ENCODE measurements at places on chromosomes 12 and 14.

DNA sequence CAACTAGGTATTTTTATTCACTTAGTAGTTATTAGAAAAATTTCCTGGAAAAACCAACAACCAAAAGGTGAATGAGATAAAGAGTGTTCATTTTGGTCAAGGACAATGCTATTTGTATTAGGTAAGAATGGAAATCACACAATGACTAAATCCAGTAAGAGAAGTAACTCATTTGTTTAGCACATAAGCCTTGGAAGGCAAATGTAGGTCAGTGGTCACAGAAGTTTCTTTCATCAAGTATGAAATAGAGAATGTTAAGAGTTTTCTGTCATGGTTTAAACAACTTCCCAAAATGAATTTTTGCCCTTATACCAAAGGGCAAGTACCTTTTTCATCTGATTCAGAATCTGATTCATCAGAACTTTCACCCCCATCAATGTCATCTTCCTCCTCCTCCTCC, 101.7 kb downstream of the KIF21A start:
- no peak for DNase-seq

DNA sequence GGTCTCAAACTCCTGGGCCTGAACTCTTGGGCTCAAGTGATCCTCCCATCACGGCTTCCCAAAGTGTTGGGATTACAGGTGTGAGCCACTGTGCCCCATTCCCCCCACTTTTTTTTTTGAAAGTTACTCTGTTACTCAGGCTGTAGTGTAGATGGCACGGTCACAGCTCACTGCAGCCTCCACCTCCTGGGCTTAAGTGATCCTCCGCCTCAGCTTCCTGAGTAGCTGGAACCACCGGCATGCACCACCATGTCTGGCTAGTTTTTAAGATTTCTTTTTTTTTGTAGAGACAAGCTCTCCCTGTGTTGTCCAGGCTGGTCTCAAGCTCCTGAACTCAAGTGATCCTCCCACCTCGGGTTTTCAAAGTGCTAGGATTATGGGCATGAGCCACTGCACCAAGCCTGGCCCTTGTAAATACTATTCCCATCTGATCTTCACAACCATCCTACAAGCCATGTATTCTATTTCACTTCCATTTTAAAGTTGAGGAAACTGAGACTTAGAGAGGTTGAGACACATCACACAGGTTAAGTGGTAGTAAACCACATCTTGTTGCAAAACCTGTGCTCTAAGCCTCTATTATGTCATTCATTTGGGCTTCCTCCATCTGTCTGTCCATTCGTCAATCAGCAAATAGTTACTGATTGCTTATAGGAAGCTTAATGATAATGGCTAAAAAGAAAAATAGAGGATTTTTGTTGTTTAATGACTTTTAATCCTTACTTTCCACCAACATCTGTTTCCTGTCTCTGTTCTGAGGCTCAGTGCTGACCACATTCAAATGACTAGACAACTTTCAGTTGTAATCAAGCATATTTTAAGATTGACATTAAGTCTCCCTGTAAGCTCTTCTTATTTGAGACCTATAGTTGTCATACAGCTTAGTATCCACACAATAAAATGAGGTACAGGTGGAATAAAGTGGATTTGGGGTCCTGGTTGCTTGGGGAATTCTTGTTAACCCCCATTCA, 9.2 kb downstream of the ASCL4 start:
- DNase-seq: no peak

- DNase-seq: no peak
Measured at GRCh38 chr12:95102916-95103671, 29.7 kb upstream of the NR2C1 start.

DNA sequence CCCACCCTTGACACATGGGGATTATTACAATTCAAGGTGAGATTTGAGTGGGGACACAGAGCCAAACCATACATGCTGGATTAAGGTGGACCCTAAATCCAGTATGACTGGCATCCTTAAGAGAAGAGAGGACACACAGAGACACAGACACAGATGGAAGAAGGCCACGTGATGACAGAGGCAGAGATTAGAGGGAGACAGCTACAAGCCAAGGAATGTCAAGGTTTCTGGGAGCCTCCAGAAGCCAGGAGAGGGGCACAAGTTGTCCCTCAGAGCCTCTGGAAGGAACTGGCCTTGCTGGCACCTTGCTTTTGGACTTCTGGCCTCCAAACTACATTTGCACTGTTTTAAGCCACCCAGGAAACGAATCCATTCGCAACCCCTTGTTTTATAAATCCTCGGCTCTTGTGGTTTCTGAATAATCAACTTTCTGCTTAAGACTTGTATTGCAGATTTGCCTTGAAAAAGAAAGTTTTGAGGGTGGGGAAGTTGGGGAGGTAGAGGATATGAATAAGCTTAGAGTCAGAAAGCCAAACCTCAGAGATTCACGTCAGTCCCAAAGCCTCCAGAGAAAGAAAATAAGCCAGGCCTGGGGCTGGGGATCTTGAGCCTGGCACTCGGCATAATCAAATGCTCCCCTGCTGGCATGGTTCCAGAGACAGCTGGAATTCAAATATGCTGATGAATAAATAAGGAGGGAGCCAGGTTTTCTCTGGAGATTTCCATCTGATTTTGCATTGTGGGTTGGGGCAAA, 224.2 kb upstream of the PWP1 start:
- no peak for DNase-seq

DNA sequence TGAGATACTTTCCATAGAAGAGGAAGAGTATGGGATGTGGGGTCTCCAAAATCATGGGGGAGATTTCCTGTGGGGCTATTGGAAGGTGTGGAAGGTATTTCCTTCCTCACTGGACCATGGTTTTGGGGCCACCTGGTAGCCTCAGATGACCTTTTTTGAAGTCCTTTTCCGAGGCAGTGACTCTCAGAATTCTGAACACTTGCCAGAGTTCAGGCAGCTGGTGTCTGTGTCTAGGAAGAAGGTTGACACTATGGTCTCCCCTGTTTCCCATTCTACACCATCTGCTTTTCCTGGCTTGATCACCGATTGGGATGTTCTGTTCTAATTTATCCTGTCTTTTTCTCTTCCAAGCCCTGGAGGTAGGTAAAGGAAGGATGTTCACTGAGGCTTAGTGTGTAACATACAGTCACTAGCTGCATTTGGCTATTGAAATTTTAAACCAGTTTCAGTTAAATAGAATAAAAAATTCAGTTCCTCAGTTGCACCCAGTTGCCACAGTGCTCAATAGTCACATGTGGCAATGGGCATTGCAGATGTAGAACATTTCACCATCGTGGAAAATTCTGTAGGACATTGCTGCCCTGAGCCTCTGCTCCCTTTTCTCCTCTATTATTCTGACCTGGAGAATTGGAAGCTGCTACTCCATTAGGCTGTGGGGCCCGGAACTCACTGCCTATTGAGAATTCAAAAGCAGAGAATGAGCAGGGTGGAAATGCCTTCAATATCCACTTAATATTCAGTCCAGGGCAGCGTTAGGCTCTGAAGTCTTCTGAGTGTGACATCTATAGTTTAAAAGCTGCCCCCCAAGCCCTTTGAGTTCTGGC, 11.0 kb upstream of the PLEKHG3 start:
- DNase-seq: no peak

DNA sequence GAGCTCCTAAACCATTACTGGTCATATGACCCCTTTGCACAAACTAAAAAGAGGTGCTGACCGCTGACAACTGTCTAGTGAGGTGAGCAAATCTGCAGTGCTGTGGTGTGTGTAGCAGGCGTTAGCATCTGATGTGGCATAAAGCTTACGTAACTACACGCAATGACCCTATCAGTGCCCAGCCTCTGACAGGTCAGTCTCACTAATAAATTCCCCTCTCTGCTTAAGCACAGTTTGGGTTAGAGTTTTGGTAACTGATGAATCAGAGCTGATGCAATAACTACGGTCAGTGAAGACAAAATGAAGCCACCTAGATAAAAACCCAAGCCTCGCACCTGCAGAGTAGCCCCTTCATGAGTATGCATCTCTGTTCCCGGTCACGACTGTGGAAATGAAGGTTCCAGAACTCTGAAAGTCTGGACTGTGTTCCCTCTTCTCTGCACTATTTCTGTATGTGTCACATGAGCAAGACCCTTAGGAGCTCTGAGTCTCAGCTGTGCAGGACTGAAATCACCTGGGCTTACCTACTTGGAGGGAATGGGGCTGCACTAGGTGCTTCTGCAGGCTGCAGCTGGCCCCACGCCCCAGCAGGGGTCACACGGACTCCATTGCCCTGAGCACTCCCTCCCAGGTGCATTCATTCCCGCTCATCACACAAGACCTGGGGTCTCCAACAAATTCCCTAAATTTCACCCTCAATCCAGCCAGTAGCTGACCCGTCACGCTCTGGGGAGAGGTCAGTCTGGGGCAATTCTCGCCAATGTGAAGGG, 54.4 kb downstream of the RIMBP2 start:
- DNase-seq: no peak

GRCh38 chr12:120740871-120741270, 15.2 kb downstream of the ACADS start:
- no peak for DNase-seq

GRCh38 chr14:96634481-96634880, 132.3 kb downstream of the PAPOLA start:
- no peak for DNase-seq

DNA sequence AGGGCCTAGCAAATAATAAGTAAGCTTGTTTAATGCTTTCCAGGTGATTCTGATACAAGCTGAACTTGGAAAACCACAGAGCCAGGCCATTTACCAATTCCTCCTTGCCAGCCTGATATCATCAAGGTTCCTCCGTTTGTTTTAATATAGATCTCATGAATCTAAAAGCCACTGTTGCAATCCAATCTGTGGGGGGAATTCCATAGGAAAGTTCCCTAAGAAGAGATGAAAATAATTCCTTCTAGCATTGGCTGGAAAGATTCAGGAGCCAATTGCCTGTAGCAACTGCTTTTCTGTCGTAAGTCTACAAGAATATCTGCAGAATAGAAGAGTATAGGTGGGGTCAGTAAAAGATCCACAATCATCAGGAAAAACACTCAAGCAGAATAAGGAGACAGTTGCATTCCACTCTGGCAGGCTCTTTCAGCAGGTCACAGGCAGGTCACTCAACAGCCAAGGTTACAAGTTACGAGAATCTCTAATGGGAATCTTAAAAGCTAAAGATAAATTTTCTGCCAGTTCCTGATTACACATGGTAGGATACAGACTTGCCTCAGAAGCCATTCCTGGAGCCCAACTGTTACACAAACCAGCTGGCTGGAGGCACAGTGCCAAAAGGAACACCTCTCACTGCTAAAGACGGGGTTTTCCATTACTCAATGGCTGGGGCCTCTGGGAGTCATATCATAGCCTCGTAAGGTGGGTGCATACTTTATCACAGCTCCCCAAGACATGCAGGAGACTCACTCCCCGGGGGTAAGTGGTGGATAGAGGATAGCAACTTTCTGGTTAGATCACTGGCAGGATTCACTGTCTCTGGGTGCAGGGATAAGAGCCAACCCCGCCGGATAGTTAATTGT, 43.6 kb downstream of the FGD6 start:
- DNase-seq: no peak

DNA sequence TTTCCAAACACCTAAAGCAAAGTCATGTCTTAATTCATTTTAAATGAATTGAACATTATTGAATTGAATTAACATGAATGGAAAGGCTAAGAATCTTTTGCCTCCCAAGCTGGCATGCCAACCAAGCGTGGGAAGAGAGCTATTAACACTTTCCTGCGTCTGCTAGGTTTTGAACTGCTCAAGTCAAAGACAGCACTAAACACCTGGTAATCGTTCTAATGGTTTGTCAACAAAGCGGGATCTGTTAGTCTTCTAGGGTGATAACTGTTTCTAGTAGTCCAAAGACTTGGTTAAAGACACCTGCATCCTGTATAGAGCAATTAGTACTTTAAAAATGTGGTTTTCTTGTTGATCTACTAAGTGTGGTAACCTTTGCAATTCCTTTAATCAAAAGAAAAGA, 164.2 kb upstream of the HMGA2 start:
- no peak for DNase-seq

DNA sequence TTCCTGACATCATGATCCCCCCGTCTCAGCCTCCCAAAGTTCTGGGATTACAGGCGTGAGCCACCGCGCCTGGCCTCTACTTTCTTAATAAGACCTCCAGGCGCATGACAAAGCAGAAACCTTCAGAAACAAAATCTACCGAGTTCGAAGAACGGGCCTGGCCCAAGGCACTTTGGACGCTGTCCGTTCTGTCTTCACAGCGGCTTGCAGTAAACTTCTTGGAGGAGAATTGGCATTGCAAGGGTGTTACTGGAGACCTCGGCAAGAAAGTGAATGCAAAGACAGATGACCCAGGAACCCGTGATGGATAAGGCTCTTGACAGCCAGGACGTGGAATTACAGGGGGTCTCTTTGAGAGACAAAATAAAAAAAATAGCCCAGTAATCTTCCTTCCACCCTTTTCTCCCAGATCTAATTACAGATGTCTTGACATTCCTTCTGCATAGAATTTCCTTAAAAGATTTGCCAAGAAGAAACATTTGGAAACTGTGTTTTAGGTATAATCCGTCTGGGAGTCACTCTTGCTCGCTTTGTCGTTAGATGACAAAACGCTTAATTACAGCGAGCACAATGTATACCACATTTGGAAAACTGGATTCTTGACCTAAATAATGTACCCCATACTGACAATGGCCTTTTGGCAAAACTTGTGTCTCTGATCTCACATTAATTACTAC, 83.2 kb upstream of the TBX3 start:
- DNase-seq: no peak

DNA sequence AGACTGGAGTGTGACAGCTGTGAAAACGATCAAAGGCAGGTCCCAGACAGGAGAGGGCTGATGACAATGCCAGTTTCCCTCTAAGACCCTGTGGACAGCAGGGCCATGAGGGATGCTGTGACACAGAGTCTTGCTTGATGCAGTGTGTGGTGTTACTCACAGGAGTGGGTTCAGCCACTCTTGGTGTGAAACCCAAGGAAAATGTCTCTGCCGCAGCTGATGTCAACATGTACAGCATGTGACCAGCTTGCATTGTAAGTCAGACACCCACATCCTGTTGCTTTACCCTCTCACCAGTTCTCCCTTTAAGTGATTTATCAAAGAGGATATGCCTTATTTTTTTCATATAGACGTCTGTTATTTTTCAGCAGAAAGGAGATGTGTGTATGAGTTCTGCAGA, 268.6 kb downstream of the BTG1 start:
- no peak for DNase-seq
